ENCODE measurements at places on chromosomes 1 and 21. TPM values are rescaled to one million over a fixed set of nuclear protein-coding genes. Genes with fewer than 3 reads are reported as not detected.

The LRRC39 gene
- total RNA-seq: 2.3 TPM

The NAV1 gene
- 255 TPM for total RNA-seq

The KCNJ9 gene
- 0.95 TPM for total RNA-seq

The NUP210L gene
- total RNA-seq: 0.14 TPM

The HES2 gene
- total RNA-seq: not detected

The C8B gene
- total RNA-seq: not detected

The SERTAD4 gene
- total RNA-seq: 10.0 TPM

The CRP gene
- total RNA-seq: not detected

The RASSF5 gene
- 22.8 TPM for total RNA-seq

The CD1D gene
- total RNA-seq: 1.9 TPM

The PEF1 gene
- 99.5 TPM for total RNA-seq

The OR2M3 gene
- not detected for total RNA-seq

The MIXL1 gene
- total RNA-seq: not detected

The PMVK gene
- 13.8 TPM for total RNA-seq

The NID1 gene
- 95.5 TPM for total RNA-seq

The BARHL2 gene
- total RNA-seq: not detected

GRCh38 chr1:48777219-48777895 lies 666 bp upstream of the BEND5 start:
- no peaks in the 10 kb centered on the region for H3K36me3 ChIP-seq
- H3K27me3 ChIP-seq: no peaks in the 10 kb centered on the region
- DNase-seq: no peak

- no peak for DNase-seq
- peaks cover 47% of the 10 kb centered on the region for H3K4me1 ChIP-seq
- H3K27ac ChIP-seq: no peak overlapping the region
- no peaks in the 10 kb centered on the region for H3K27me3 ChIP-seq
Measured at GRCh38 chr1:68198752-68199151, 33.6 kb downstream of the WLS start.

GRCh38 chr1:223708001-223708359 lies 4.4 kb upstream of the CAPN2 start:
- peak overlapping the region; percentile 84 for H3K27ac ChIP-seq
- peaks cover 68% of the 10 kb centered on the region for H3K4me1 ChIP-seq
- no peak overlapping the region for H3K4me3 ChIP-seq
- no peak for DNase-seq
- no peaks in the 10 kb centered on the region for H3K27me3 ChIP-seq

- no peaks in the 10 kb centered on the region for H3K27me3 ChIP-seq
- H3K4me1 ChIP-seq: no peaks in the 10 kb centered on the region
- H3K36me3 ChIP-seq: no peaks in the 10 kb centered on the region
Measured at GRCh38 chr21:41349619-41350390, 12.0 kb upstream of the MX2 start.

GRCh38 chr1:177424744-177425143 lies 254.0 kb downstream of the BRINP2 start:
- no peaks in the 10 kb centered on the region for H3K4me1 ChIP-seq
- no peak overlapping the region for H3K27ac ChIP-seq
- H3K36me3 ChIP-seq: no peaks in the 10 kb centered on the region
- H3K4me3 ChIP-seq: no peak overlapping the region
- no peaks in the 10 kb centered on the region for H3K27me3 ChIP-seq
- DNase-seq: no peak

DNA sequence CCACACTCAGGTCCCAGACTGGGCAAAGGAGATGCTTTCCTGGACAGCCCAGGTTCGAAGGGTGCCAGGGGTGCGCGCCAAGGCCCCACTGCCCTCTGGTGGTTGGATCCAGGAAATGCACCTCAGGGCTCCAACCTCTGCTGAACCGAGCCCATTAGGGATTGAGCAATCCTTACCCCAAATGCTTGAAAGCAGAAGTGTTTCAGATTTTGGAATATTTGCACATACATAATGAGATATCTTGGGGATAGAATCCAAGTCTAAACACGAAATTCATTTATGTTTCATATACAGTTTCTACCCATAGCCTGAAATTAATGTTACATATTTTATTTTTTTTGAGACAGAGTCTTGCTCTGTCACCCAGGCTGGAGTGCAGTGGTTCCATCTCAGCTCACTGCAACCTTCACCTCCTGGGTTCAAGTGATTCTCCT lies 57.4 kb downstream of the SLC9A1 start:
- H3K4me3 ChIP-seq: no peak overlapping the region
- DNase-seq: no peak
- no peak overlapping the region for H3K27ac ChIP-seq
- H3K36me3 ChIP-seq: no peaks in the 10 kb centered on the region
- peaks cover 30% of the 10 kb centered on the region for H3K4me1 ChIP-seq

DNA sequence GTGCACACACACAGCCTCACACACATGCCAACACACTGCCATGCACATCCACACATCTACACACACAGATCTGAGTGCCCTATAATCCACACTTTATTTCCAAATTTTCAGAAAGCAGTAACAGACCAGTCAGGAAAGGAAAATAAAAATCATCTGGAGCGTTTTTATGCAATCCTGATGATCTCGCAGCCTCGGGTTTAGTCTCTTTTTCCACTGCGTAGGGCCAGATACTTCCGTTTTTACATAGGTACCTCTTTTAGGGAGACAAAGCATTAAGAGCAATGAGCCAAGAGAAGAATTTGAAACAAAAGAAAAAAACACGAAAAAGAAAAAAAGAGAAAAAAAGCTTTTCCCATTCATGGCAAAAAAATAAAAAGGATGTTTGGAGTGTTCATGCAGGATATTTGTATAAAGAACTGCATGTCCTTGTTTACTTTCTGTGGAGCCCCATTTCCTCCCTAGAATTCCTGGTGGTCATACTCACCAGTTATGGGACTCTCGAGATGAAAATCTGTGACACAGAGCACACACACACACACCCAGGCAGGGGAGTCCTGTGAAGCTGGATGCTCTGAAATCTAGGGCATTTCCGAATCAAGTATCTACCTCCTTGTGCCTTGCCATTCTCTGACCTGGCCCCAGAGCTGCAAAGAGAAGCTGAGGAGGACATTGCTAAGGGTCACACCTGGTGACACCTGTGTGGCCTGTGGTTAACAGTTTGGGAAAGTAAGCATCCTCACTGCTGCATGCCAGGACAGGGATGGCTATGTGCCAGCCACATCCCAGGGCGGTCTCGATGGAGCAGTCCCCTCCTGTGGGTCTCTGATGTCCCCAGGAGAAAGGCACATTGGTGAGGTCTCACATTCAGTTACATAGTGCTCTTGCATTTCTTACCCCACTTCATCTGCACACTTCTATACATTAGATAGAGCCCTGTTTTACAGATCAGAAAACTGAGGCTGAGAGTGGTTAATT lies 83.6 kb downstream of the RUNX1 start:
- no peak overlapping the region for H3K27ac ChIP-seq
- no peaks in the 10 kb centered on the region for H3K27me3 ChIP-seq
- H3K36me3 ChIP-seq: no peaks in the 10 kb centered on the region
- DNase-seq: no peak
- H3K4me1 ChIP-seq: peaks cover 6% of the 10 kb centered on the region
- H3K4me3 ChIP-seq: no peak overlapping the region

- no peaks in the 10 kb centered on the region for H3K36me3 ChIP-seq
- no peak overlapping the region for H3K27ac ChIP-seq
- no peaks in the 10 kb centered on the region for H3K27me3 ChIP-seq
- no peak overlapping the region for H3K4me3 ChIP-seq
Measured at GRCh38 chr1:3050603-3051002, 18.4 kb upstream of the PRDM16 start.

GRCh38 chr1:234713859-234714258 lies 103.9 kb upstream of the IRF2BP2 start:
- DNase-seq: no peak
- no peaks in the 10 kb centered on the region for H3K36me3 ChIP-seq
- H3K4me1 ChIP-seq: peaks cover 38% of the 10 kb centered on the region
- no peak overlapping the region for H3K27ac ChIP-seq
- no peak overlapping the region for H3K4me3 ChIP-seq

DNA sequence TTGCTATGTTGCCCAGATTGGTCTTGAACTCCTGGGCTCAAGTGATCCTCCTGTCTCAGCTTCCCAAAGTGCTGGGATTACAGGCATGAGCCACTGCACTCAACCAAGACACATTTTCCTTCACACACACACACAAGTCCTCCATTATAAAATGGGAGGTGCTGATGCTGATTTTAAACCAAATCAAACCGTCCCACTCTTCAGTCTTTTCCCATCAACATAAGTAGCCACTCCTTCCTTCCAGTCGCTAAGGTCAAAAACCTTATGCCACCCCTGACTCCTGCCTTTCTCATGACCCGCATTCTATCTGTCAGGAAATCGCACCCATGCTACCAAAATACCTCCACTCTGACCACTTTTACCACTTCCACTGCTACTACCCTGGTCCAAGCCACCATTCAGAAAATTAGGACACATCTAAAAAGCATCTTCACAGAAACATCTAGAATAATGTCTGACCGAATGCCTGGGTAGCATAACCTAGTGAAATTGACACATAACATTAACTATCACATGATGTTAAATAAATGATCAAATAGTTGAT lies 28.0 kb upstream of the IFNGR2 start:
- no peak overlapping the region for H3K27ac ChIP-seq
- H3K4me3 ChIP-seq: no peak overlapping the region
- H3K27me3 ChIP-seq: no peaks in the 10 kb centered on the region
- H3K36me3 ChIP-seq: no peaks in the 10 kb centered on the region

DNA sequence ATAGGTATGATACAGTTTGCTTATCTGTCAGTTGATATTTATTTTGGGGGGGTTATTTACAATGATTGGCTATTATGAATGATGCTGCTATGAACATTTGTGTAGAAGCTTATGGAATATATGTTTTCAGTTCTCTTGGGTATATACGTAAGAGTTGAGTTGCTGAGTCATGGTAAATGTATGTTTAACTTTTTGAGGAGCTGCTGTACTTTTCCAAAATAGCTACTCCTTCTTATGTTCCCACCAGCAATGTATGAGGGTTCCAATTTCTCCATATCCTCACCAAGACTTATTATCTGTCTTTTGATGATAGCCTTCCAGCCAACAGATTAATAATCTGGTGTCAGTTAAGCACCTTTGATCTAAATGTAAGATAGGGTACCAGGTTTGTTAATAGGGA lies 11.9 kb downstream of the SOAT1 start:
- no peaks in the 10 kb centered on the region for H3K27me3 ChIP-seq
- no peak overlapping the region for H3K4me3 ChIP-seq
- H3K4me1 ChIP-seq: peaks cover 4% of the 10 kb centered on the region
- H3K27ac ChIP-seq: no peak overlapping the region
- no peak for DNase-seq

- no peak for DNase-seq
- no peak overlapping the region for H3K27ac ChIP-seq
- no peaks in the 10 kb centered on the region for H3K27me3 ChIP-seq
- H3K4me3 ChIP-seq: no peak overlapping the region
- H3K4me1 ChIP-seq: no peaks in the 10 kb centered on the region
Measured at GRCh38 chr1:156551869-156552268, 20.5 kb downstream of the IQGAP3 start.

GRCh38 chr1:41875487-41875886 lies 43.2 kb downstream of the HIVEP3 start:
- H3K4me1 ChIP-seq: peaks cover 30% of the 10 kb centered on the region
- H3K27ac ChIP-seq: no peak overlapping the region
- H3K36me3 ChIP-seq: no peaks in the 10 kb centered on the region
- no peak for DNase-seq
- no peak overlapping the region for H3K4me3 ChIP-seq
- no peaks in the 10 kb centered on the region for H3K27me3 ChIP-seq

DNA sequence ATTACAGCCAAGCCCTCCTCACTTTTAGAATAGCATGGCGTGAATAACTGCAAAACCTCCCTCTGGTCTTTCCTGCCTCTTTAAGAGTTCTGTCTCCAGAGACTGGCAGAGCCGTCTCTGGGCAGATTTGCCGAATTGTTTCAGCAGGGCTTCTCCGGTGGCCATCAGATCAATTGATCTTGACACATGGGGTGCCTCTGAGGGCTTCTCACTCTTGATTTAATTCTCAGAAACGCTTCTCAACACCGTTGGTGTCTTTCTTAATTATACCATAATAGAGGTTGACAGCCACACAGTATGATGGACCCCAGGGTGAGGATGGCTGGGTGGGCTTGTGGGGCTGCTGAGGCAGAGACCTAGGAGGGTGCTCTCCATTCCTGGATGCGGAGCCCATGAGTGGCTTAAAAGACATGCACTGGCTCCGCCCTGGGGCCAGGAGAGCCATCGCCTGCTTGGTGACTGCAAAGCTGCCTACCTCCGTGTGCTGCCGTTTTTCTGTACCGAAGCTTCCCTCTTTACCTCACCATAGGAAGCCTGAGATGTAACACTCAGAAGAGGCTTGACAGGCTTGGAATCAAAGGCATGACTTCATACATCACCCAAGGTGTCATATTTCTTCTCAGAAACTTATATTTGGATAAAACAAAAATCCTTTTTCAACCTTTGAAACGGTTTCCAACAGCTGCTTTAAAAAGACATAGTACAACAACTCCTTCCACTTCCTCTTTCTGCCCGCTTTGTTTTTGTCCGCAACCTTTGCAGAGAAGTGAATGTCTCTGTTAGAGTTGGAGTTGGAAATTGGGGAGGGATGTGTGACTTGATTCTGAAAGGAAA lies 82.9 kb downstream of the GALNT2 start:
- H3K4me3 ChIP-seq: peak overlapping the region; percentile 59
- H3K27me3 ChIP-seq: no peaks in the 10 kb centered on the region
- no peak overlapping the region for H3K27ac ChIP-seq
- no peaks in the 10 kb centered on the region for H3K36me3 ChIP-seq

DNA sequence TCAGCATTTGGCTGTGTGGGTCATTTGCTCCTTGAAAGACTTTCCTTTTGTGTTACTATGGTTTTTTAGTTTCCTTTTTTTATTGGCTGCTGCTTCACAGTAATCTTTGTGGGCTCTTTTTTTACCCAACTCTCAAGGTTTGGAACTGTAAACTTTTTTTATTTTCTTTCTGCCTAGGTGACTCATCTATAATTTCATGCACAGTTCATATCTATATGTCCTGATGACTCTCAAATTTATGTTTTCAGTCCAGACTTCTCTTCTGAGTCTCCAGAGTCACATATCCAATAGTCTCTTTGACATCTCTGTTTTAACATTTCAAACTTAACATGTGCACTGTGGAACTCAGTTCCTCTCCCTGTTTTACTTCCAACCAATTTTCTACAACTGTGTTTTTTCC lies 83.4 kb downstream of the ATF6 start:
- no peak overlapping the region for H3K4me3 ChIP-seq
- H3K4me1 ChIP-seq: no peaks in the 10 kb centered on the region
- H3K27me3 ChIP-seq: no peaks in the 10 kb centered on the region
- no peak for DNase-seq
- H3K27ac ChIP-seq: no peak overlapping the region

- no peak for DNase-seq
- no peaks in the 10 kb centered on the region for H3K27me3 ChIP-seq
- no peaks in the 10 kb centered on the region for H3K4me1 ChIP-seq
- H3K36me3 ChIP-seq: no peaks in the 10 kb centered on the region
- H3K4me3 ChIP-seq: no peak overlapping the region
Measured at GRCh38 chr1:109901524-109902145, 9.0 kb upstream of the CSF1 start.

GRCh38 chr21:42232176-42232825 lies 13.4 kb downstream of the ABCG1 start:
- H3K27ac ChIP-seq: peak overlapping the region; percentile 75
- H3K27me3 ChIP-seq: no peaks in the 10 kb centered on the region
- H3K36me3 ChIP-seq: no peaks in the 10 kb centered on the region

DNA sequence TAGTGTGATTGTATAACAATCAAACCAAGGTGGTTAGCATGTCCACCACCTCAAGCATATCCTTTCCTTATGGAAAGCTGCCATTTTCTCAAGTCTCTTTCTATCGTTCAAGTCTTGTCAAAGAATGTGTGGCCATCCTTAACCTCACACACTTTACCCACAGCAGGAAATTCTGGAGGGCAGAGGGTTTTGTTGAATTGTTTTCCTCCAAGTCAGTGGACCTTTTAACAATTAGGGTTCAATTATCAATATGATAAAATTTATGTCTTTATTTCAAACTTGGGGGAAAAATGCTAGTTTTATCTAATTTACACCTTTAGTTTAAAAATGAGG lies 14.2 kb upstream of the PTPRC start:
- no peaks in the 10 kb centered on the region for H3K27me3 ChIP-seq
- no peaks in the 10 kb centered on the region for H3K4me1 ChIP-seq
- DNase-seq: no peak
- H3K4me3 ChIP-seq: no peak overlapping the region
